H7 (cell line): ENCODE measurements at places on chromosomes 5 and 9. TPM values are rescaled to one million over a fixed set of nuclear protein-coding genes. Genes with fewer than 3 reads are reported as not detected.

The MAMDC2 gene
- 2.0 and 5.4 TPM in 2 replicates for total RNA-seq

The FRMD3 gene
- 0.10 and 1.4 TPM in 2 replicates for total RNA-seq

The KIF12 gene
- 0.92 and 2.0 TPM in 2 replicates for total RNA-seq

The HTR1A gene
- not detected in 2 replicates for total RNA-seq

The MARCOL gene
- total RNA-seq, result not detected in 2 replicates

GRCh38 chr9:118321788-118322187 lies 617.6 kb downstream of the TLR4 start:
- no peak for DNase-seq

GRCh38 chr5:173962436-173962972 lies 26.5 kb upstream of the C5orf47 start:
- no peak for DNase-seq

GRCh38 chr5:144275329-144275728 lies 104.7 kb downstream of the KCTD16 start:
- peak; percentile 13 for DNase-seq

GRCh38 chr5:25444697-25445096 lies 799.9 kb upstream of the CDH10 start:
- DNase-seq, result no peak

DNA sequence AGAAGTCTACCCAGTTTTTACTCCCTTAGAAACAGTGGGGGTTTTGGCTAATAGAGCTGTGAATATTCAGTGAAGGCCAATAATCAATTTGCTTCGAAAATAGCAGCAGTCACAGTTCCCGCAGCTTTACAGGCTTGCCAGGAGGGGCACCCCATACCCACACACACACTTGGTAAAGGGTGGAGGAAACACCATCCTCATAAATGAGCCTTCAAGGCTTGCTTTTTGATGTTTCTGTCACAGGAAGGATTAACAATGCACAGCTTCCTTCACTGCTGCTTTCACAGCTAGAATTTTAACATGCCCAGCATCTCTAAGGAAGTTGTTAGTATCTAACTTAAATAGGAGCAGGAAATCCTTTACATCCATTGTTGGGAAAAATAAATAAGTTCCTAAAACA lies 1247.5 kb upstream of the C9orf72 start:
- peak; percentile 8 for DNase-seq

GRCh38 chr5:117792476-117792875 lies 1195.9 kb downstream of the DTWD2 start:
- DNase-seq, result no peak

DNA sequence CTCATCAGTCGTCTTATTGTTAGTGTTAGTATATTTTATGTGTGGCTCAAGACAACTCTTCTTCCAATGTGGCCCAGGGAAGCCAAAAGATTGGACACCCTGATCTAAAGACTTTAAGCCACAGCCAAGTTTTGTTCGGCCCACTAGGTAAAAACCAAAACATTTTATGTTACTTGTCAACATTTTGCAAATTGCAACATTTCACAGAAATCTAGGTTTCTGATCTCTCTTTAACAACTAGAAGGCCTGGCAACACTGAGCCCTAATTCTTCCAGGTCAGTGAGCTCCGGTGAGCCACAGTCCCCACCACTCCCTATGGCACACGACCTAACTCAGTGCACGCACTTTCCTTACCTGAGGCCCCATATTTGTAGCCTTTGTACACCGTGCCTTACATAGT lies 24.0 kb downstream of the MYO10 start:
- no peak for DNase-seq

DNA sequence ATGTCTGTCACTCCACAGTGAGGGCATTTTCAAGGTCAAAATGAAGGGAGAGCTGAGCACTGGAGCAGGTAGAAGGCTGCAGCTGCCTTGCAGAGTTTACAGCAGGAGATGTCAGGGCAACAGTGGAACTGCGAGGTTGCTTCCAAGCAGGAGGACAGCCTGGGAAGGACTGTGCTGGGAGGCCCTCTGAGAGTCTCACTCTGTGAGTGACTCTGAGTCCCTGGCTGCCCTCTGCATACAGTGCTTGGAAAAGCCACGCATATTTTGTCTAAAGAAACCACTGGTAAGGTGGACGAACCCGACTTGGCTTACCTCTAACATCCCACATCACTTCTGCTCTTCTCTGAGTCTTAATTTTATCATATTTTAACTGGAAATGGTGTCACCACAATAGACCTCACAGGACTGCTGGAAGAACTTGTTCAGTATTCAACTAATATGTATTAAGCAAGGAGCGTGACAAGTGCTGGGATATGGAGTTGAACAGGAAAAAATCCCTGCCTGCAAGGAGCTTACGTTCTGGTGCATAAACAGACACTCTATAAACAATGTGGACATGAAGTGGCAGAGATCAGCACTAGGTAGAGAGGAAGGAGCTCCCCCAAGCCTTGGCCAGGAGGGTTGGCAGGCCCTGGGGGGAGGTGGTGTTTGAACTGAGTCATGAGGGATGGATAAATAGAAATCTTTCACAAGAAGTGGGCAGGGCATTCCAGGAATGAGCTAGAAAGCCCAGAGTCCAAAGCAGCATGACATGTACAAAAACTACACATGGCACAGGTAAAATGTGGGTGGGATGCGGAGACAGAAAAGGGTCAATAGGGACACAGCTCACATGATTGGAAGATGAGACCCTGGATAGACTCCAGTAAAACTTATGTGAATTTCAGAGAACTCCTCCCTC lies 64.0 kb upstream of the FOXE1 start:
- DNase-seq, result no peak

DNA sequence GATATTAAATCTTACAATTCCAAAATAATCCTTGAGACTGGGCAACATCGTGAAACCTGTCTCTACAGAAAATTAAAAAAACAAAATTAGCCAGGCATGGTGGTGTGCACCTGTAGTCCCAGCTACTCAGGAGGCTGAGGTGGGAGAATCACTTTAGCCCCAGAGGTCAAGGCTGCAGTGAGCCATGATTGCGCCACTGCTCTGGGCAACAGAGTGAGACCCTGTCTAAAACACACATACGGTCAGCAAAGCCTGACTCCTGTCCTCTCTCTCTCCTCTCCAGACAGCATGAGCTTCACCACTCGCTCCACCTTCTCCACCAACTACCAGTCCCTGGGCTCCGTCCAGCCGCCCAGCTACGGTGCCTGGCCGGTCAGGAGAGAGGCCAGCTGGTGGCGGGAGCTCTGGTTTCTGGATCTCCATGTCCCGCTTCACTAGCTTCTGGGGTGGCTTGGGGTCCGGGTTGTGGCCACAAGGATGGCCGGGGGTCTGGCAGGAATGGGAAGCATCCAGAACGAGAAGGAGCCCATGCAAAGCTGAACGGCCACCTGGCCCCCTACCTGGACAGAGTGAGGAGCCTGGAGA lies 9.0 kb upstream of the PDCL start:
- DNase-seq, result no peak

DNA sequence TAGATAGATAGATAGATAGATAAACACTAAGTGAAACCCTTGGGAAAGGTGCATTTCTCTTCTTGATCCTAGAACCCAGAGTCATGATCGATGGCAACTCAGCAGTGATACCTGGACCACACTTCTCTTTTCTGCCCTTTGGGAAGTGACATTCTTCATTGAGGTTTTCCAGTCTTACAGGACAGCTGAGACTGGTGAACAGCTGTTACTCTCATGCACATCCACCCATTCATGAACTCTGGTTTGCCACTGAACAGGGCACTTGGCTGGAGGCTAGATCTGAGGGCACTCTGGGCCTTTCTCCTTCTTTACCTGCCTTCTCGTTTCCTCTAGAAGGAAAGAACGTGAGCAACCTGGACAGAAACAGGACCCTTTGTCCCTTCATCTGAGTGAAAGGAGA lies 164.5 kb downstream of the DRD1 start:
- DNase-seq, result no peak

DNA sequence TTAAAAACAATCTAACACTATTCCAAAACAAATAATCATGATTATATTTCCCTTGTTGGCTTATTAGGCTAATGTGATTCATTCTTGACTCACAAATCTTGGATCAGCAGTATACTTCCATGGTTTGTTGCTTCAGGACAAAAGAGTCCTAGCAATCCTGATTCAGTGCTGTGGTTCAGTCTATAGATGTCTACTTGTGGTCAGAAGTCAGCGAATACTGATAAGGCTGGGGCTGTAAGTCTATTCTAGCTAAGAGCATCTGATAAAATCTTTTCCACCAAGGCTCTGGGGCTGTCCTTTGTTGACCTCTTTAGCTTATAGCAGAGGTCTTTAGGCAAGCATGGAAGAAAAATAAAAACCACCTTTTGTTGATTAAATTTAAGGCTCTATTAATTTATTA lies 4.4 kb upstream of the SMIM3 start:
- no peak for DNase-seq

- DNase-seq, result no peak
Observed at GRCh38 chr9:20504930-20505329, 117.4 kb downstream of the MLLT3 start.

DNA sequence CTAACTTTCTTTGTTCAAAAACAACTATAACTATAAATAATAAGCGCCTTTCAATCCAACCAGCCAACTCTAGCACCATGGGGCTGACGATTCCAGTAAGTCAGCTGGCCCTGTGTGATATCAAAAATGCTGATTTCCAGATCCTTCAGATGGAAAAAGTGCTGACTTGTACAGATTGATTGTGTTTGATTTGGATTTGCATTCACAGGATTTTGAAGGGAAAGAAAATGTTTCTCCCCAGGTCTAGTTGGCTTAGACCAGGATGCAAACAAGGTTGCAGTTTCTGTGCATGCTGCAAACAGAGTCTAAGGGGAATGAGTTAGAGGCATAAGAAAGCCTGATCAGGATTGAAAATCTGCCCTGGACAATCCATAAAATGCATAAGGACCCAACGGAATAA lies 68.9 kb downstream of the SLC1A3 start:
- no peak for DNase-seq

DNA sequence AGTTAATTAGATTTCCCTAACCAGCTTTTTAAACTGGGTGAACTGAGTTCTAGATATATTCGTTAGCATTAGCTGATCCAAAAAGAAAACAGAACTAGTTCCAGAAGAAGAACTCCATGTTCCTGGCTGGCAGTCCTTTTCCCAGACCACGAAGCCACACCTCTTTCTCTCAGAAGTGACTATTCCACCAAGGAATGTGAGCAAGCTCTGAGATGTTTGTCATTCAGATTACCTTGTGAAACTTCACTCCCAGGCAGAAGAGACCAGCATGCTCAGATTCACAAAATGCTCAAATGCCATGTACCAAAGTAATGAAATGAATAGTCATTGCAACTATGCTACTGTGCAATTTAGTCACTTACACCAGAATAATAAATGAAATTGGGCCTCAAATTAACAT lies 4.4 kb upstream of the SSBP2 start:
- peak; percentile 61 for DNase-seq

DNA sequence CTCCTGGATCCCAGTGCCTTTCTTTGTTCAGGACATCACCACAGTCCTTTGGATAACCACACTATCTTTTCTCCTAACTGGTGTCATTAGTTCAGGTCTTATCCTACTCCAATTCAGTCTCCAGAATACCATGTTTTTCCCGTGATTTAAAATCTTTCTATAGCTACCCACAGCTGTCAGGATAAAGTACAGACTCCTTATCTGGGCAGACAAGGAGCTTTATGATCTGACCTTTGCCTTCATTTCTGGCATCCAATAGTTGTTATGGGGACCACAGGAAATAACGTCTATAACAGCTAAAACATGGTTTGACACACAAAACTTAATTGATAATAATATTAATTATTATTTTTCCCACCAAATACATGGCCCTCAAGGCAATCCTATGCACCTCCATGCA lies 125.6 kb downstream of the ARL15 start:
- DNase-seq, result no peak
